Activated CD8-positive, alpha-beta memory T cell treated with anti-CD3 and anti-CD28 coated beads, Interleukin-2, amount 50 U/mL, for 48 hours (primary cell): ENCODE measurements at places on chromosomes 1 and 21.
A peak's percentile ranks its signal among the peaks of the same experiment; 100 is the strongest.

DNA sequence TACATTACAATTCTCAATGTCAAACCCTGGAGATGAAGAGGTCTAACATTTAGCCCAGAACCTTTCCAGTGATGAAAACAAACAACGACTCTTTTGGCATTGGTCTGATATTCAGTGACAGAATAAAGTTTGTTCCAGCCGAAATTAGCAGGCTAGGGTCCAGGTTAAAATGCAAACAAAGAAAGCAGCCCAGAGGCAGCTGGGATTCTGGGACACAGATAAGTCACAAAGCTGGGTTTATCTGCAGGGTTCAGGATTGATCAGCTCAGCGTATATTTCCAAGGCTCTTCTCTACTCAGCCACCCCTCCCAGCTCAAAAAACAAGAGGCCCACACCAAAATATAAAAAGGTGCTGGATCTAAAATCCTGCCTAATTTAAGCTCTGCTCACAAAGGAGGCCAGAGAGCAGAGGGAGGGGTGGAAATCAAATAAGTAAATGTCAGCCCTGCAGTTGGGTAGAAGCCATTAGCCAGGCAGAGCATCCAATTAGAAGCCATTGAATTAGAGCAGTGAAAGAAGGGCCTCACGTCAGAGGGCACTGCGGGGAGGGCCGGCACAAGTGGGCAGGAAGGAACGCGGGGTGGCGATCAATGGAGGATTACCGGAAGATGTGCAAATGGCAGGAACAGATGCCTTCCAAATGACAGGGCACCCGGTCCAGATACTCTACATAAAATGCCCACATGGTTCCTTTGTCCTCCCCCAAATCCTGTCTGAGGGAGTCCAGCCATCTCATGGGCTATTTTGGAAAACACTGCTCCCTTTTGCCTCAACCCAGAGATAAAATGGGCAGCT, 3.2 kb upstream of the KLHDC8A start:
- DNase-seq, result no peak

DNA sequence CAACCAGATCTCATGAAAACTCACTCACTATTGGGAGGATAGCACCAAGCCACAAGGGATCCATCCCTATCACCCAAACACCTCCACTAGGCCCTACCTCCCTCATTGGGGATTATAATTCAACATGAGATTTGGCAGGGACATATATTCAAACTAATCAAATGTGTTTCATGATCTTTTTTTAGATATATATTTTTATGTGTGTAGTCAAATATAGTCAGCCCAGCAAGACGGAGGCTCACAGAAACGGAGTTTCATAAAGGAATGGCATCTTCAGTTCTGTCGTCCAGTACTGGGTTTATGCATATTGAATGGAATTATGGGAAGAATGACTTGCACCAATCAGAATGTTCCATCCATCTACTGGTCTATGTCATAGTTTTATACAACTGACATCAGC, 343.3 kb upstream of the KAZN start:
- no peak for DNase-seq

- peak; percentile 77 for DNase-seq
These were observed 3.1 kb upstream of the MMP23B start for GRCh38 chr1:1628754-1629429.

GRCh38 chr1:39957299-39958015, 2.5 kb downstream of the MFSD2A start:
- no peak for DNase-seq

GRCh38 chr1:239956263-239956662, 135.4 kb upstream of the FMN2 start:
- DNase-seq, result no peak
